Pancreas (tissue), 10 donors: ENCODE measurements at places on chromosomes 13 and 19.

- H3K27ac ChIP-seq, result no peak overlapping the region
- DNase-seq, result no peak
- H3K27me3 ChIP-seq, result no peaks in the 10 kb centered on the region
- H3K4me1 ChIP-seq, result no peaks in the 10 kb centered on the region
- H3K4me3 ChIP-seq, result no peak overlapping the region
Measured at GRCh38 chr19:51382004-51382403, 5.8 kb downstream of the LIM2 start.

DNA sequence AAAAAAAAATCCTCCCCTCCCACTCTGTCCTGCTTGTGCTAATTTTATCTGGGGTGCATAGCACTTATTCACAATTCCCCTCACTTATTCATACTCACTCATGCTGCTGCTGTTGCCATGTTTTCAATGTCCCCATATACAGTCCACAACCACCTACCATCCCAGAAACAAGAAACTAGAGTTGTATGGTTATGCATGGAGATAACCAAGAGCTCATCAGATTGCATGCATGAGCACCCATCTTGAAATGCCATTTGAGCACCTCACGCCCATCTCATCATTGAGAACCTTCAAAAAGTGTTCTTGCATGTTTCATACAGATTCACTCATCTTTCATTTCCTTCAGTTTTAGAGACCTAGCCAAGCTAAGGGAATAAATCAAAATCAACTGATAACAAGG is 15.1 kb upstream of the N4BP2L2 start:
- H3K4me1 ChIP-seq, result no peaks in the 10 kb centered on the region
- H3K27ac ChIP-seq, result no peak overlapping the region
- no peaks in the 10 kb centered on the region for H3K36me3 ChIP-seq
- H3K27me3 ChIP-seq, result no peaks in the 10 kb centered on the region
- H3K4me3 ChIP-seq, result no peak overlapping the region
- DNase-seq, result no peak

DNA sequence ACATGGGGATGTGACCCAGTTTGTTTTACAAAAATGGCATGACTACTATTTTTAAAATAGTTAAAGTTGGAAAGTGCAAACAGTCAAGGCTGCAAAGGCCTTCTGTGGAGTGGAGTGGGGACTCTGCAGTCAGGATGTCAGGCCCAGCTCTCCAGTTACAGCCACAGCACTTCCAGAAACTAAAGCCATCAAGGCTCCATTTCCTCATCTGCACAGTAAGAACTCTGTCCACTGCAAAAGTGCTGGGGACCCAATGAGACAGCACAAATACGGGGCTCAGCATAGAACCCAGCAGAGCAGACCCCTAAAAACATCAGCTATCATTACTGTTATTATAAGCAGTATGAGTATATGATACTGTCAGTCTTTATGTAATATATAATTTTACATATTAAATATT is 73.6 kb downstream of the SACS start:
- DNase-seq, result no peak
- no peaks in the 10 kb centered on the region for H3K27me3 ChIP-seq
- no peaks in the 10 kb centered on the region for H3K36me3 ChIP-seq
- no peak overlapping the region for H3K4me3 ChIP-seq

DNA sequence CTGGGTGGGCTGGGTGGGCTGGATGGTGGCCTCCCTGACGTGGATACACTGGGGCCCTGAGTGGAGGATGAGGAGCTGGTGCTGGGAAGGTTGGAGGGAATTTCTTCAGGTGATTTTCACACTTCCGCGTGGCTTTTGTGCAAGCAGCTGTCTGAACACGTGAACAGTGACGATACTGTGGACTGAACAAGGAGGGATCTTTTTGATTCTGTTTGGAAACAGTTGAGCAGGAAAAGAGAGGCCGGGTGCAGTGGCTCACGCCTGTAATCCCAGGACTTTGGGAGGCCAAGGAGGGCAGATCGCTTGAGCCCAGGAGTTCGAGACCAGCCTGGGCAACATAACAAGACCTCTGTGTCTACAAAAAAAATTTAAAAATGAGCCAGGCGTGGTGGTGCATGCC is 9.1 kb upstream of the GTF2F1 start:
- no peak for DNase-seq
- H3K4me3 ChIP-seq, result no peak overlapping the region
- H3K27me3 ChIP-seq, result no peaks in the 10 kb centered on the region
- no peaks in the 10 kb centered on the region for H3K36me3 ChIP-seq

DNA sequence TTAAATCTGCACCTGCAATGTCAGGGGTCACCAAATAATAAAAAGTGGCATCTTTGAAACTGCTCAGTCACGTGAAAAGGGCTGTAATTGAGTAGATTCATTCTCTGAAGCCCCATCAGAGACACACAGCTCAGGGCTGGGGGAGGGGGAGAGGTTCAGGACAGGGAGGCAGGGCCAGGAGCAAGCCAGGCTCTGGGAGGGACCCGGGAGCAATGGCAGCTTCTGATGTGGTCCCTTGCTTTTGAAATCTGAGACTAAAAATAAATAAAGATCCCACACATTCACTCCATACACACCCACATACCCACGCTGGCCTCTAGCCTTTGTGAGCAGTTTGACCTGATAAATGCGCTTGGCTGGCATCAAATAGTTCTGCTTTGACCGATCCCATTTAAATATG is 32.8 kb downstream of the GSX1 start:
- no peaks in the 10 kb centered on the region for H3K36me3 ChIP-seq
- H3K4me1 ChIP-seq, result peaks cover 1% of the 10 kb centered on the region
- no peak overlapping the region for H3K4me3 ChIP-seq
- no peak for DNase-seq
- H3K27ac ChIP-seq, result no peak overlapping the region
- peaks cover 7% of the 10 kb centered on the region for H3K27me3 ChIP-seq

- H3K4me1 ChIP-seq, result peaks cover 9% of the 10 kb centered on the region
- no peak overlapping the region for H3K27ac ChIP-seq
- no peak for DNase-seq
- no peaks in the 10 kb centered on the region for H3K36me3 ChIP-seq
Measured at GRCh38 chr13:63308549-63309165, 1893.0 kb upstream of the PCDH20 start.
